ENCODE measurements at places on chromosomes 3 and 15. TPM values are rescaled to one million over a fixed set of nuclear protein-coding genes. Genes with fewer than 3 reads are reported as not detected.

GRCh38 chr3:13935494-13936094 lies 55.7 kb upstream of the WNT7A start:
- no peak for DNase-seq
- H3K4me3 ChIP-seq: no peak overlapping the region
- no peaks in the 10 kb centered on the region for H3K4me1 ChIP-seq
- H3K27ac ChIP-seq: no peak overlapping the region
- H3K27me3 ChIP-seq: no peaks in the 10 kb centered on the region

The GATA2 gene
- total RNA-seq: 6.6 TPM

DNA sequence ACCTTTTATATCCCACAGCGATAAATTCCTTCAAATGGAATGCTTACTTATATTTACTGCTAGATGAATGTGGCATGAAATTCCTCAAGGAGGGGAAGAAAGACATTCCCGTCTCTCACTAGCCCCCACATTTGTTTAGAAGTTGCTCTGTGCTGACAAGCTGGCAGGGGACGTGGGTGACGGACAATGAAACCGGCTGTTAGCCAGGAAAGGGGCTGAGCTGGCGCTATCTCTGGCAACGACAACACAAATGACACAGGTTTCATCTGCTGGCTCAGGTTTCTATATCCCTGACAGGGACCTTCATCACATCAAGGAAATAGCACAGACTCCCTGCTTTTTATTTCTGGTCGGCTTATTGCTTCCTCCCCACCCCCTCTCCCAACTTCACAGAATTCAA lies 15.8 kb downstream of the RUVBL1 start:
- peaks cover 7% of the 10 kb centered on the region for H3K4me1 ChIP-seq
- H3K36me3 ChIP-seq: no peaks in the 10 kb centered on the region
- H3K4me3 ChIP-seq: no peak overlapping the region
- no peak for DNase-seq

DNA sequence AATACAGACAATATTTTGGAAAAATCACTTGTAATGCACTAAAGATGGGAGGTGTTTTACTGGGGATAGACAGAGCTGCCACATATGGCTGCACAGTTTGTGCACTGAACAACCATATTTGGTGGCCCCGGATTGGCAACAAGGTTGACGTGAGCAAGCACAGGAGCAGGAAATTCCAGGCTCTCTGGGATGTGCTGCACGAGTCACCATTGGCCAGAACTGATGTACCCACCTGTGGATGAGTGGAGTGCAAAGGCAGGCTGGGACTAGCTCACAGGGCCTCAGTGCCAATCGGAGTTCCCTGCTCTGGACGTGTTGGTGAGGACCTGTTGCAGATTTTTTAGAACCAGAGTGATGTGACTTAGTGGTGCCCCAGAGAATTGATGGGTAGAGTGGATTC lies 42.0 kb upstream of the SCAANT1 start:
- H3K4me3 ChIP-seq: no peak overlapping the region
- no peaks in the 10 kb centered on the region for H3K4me1 ChIP-seq
- H3K27ac ChIP-seq: no peak overlapping the region

DNA sequence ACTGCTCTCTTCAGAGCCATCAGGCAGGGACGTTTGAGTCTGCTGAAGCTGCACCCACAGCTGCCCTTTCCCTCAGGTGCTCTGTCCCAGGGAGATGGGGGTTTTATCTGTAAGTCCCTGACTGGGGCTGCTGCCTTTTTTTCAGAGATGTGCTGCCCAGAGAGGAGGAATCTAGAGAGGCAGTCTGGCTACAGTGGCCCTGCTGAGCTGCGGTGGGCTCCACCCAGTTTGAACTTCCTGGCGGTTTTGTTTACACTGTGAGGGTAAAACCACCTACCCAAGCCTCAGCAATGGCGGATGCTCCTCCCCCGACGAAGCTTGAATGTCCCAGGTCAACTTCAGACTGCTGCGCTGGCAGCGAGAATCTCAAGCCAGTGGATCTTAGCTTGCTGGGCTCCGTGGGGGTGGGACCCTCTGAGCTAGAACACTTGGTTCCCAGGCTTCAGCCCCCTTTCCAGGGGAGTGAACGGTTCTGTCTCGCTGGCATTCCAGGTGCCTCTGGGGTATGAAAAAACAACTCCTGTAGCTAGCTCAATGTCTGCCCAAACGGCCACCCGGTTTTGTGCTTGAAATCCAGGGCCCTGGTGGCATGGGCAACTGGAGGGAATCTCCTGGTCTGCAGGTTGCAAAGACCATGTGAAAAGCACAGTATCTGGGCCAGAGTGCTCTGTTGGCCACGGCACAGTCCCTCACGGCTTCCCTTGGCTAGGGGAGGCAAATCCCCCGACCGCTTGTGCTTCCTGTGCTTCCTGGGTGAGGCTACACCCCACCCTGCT lies 21.1 kb upstream of the ST6GAL1 start:
- H3K27ac ChIP-seq: no peak overlapping the region
- H3K36me3 ChIP-seq: no peaks in the 10 kb centered on the region
- H3K4me3 ChIP-seq: no peak overlapping the region

The VIPR1 gene
- total RNA-seq: 16.3 TPM

- peak overlapping the region; percentile 3 for H3K27ac ChIP-seq
- no peak for DNase-seq
- H3K4me3 ChIP-seq: no peak overlapping the region
- H3K4me1 ChIP-seq: no peaks in the 10 kb centered on the region
- H3K27me3 ChIP-seq: no peaks in the 10 kb centered on the region
- H3K36me3 ChIP-seq: no peaks in the 10 kb centered on the region
Measured at GRCh38 chr3:190094160-190094718, 26.5 kb downstream of the P3H2 start.

DNA sequence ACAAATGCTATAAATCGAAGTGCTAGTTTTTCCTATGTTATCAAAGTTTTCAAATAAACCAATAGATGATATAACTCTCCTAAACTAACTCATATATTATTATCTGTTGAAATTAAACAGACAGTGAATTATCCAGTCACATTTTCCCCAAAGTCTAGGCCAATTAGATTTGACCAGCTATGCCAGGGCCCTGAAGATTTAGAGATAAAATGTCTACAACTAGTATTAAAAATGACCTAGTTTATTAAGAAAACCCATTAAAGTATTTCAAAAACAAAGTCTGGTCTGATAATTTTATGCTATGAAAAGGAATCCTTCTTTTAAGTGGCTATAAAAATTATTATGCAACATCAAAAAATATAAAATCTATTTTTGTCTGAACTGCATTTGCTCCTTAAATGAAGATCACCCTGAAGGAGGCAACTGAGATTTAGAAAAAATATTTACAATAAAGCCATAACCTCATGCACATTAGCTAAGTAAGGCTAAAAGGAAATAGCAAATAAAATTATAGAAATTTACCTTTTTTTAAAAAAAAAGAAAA lies 83.4 kb upstream of the MEX3B start:
- no peak overlapping the region for H3K4me3 ChIP-seq
- no peaks in the 10 kb centered on the region for H3K36me3 ChIP-seq
- DNase-seq: no peak
- no peaks in the 10 kb centered on the region for H3K4me1 ChIP-seq
- H3K27me3 ChIP-seq: no peaks in the 10 kb centered on the region

- no peaks in the 10 kb centered on the region for H3K27me3 ChIP-seq
- H3K36me3 ChIP-seq: no peaks in the 10 kb centered on the region
- no peak overlapping the region for H3K27ac ChIP-seq
Measured at GRCh38 chr3:36954452-36955134, 9.7 kb upstream of the TRANK1 start.

GRCh38 chr3:139234491-139234890 lies 109.3 kb upstream of the MRPS22 start:
- H3K27me3 ChIP-seq: no peaks in the 10 kb centered on the region
- no peak overlapping the region for H3K4me3 ChIP-seq
- H3K36me3 ChIP-seq: no peaks in the 10 kb centered on the region
- DNase-seq: no peak
- H3K27ac ChIP-seq: no peak overlapping the region

The SLC22A13 gene
- not detected for total RNA-seq

The AMOTL2 gene
- total RNA-seq: 281 TPM

The ADGRG7 gene
- not detected for total RNA-seq

DNA sequence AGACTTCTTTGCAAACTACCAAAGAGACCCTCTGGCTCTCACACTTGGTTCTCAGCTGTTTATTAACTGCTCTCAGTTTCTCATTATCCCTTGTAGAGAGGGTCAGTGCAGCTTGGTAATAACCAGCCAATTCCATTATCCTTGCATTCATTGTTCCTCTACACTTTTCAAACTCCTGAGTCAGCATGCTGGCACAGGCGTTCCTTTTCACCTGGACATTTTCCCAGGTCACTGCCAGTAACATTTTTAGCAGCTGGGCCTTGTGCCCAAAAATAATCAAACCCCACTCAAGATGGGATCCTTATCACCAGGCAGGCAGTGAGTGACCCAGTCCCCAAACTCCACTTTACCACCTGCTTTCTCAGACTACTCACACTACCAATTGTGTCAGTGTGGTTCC lies 4.8 kb upstream of the SUMF1 start:
- DNase-seq: no peak
- H3K36me3 ChIP-seq: no peaks in the 10 kb centered on the region
- no peaks in the 10 kb centered on the region for H3K27me3 ChIP-seq
- no peaks in the 10 kb centered on the region for H3K4me1 ChIP-seq
- no peak overlapping the region for H3K4me3 ChIP-seq

DNA sequence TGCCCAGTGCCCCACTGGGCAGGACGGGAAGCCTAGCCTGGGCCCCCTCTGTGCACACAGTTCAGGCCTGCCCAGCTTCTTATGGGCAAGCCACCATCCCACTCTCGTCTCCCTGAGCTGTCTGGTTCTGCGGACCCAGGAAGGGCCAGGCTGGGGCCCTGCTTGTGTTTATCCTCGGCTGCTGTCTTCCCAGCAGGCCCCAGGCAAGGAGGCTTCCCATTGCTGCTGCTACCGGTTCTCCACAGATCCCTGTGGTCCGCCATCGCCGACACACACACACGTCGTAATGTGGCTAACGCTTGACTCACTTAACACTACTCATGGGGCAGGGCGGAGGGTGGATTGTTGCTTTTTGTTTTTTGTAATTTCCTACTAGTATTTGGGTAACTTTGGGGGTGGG lies 52.4 kb upstream of the SLC6A1 start:
- H3K4me3 ChIP-seq: no peak overlapping the region
- no peaks in the 10 kb centered on the region for H3K4me1 ChIP-seq
- H3K36me3 ChIP-seq: no peaks in the 10 kb centered on the region
- no peak for DNase-seq
- H3K27me3 ChIP-seq: no peaks in the 10 kb centered on the region

DNA sequence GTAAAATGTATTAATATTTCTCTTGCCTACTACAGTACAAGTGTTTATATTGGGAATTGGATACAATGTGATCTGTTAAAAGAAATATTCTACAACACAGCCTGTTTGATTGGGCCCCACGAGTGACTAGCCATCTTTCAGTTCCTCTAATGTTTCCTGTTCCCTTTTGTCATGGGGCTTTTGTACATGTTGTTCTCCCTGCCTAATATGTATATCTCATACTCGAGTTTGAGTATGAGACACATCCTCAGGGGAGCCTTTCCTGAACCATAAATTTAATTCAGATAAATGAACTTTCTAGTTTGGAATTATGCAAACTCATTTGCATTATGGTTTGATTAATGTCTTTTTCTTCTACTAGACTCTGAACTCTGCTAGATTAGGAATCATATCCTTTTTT lies 65.5 kb downstream of the MEF2A start:
- H3K27me3 ChIP-seq: no peaks in the 10 kb centered on the region
- no peak overlapping the region for H3K4me3 ChIP-seq
- no peak for DNase-seq
- H3K27ac ChIP-seq: no peak overlapping the region
- H3K4me1 ChIP-seq: no peaks in the 10 kb centered on the region

The ENTPD3 gene
- total RNA-seq: 7.5 TPM

The SAMD7 gene
- not detected for total RNA-seq

DNA sequence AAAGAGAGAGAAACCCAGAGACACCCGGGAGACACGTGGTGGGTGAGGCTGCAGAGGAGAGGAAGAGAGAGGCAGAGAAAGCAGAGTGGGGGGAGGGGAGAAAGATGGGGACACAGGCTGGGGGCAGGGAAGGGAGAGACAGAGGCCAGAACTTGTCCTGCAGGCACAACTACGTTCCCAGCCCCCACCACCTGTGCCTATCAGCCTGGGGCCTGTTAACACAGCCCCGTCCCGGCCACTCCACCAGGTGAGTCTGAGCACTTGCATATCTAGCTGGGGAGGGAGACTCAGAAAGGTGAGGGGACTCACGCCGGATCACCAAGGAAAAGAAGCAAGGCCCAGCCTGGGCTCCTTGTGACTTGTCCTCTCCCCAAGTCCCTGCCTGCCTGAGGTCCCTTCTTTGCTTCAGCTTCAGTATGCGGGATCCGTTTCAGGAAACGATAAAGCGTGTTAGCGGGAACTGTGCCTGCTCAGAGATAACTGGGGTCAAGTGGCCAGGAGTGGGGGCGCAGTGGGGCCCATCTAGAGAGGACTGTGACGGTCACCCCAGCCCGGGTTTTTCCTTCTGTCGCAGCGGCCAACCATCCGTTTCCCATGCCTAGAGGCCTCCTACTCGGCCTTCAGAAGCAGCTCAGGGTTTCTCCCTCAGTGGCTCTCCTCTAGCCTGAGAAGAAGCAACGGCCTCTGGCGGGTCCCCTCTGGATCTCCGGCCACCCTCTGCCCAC lies 10.3 kb downstream of the LINGO1 start:
- no peak overlapping the region for H3K27ac ChIP-seq
- H3K36me3 ChIP-seq: no peaks in the 10 kb centered on the region
- no peak for DNase-seq
- no peaks in the 10 kb centered on the region for H3K4me1 ChIP-seq

DNA sequence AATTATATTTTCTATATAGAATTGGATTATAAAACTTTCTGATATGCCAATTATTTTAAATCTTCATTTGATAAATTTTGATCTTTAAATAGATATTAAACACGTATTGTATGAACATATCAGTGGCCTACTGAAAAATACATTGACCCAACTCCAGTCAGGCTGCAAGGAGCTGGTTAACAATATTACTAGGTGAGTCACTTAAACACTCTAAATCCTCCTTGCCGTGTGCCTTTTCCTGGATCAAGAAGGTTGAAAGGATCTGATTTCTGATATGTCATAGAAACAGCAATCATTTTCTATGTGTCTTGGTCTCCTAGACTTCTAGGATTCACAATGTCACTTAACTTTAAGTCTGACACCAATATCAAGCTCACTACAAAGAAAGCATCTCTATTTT lies 123.2 kb downstream of the TP63 start:
- H3K4me1 ChIP-seq: no peaks in the 10 kb centered on the region
- H3K27ac ChIP-seq: no peak overlapping the region
- H3K36me3 ChIP-seq: no peaks in the 10 kb centered on the region
- no peaks in the 10 kb centered on the region for H3K27me3 ChIP-seq

- DNase-seq: no peak
- no peak overlapping the region for H3K27ac ChIP-seq
- H3K36me3 ChIP-seq: no peaks in the 10 kb centered on the region
- H3K27me3 ChIP-seq: no peaks in the 10 kb centered on the region
- no peak overlapping the region for H3K4me3 ChIP-seq
- no peaks in the 10 kb centered on the region for H3K4me1 ChIP-seq
Measured at GRCh38 chr3:196553551-196553950, 14.8 kb downstream of the WDR53 start.

The MITF gene
- total RNA-seq: 45.8 TPM

The GP9 gene
- not detected for total RNA-seq

DNA sequence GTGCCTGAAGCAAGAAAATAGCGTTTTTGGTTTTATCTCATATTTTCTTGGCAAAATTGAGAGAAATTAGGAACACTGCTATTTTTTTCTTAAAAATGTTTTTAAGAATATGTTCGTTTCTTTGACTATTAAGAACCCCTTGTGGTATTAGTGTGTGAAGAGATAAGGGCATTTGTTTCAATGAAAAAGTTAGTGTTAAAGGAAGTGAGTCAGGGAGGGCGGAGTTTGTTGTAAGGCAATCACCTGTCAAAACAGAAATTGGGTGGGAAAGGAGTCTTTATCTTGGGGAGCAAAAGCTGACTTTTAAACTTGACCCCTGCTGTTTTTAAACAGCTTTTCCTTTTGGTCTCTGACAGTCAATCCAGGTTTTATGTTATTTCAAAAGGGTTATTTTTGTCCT lies 4.2 kb downstream of the RAP2B start:
- no peaks in the 10 kb centered on the region for H3K27me3 ChIP-seq
- no peaks in the 10 kb centered on the region for H3K36me3 ChIP-seq
- H3K27ac ChIP-seq: no peak overlapping the region

All from breast epithelium (tissue), 4 donors.